ENCODE measurements at places on chromosomes 7 and 10. TPM values are rescaled to one million over a fixed set of nuclear protein-coding genes. Genes with fewer than 3 reads are reported as not detected.

DNA sequence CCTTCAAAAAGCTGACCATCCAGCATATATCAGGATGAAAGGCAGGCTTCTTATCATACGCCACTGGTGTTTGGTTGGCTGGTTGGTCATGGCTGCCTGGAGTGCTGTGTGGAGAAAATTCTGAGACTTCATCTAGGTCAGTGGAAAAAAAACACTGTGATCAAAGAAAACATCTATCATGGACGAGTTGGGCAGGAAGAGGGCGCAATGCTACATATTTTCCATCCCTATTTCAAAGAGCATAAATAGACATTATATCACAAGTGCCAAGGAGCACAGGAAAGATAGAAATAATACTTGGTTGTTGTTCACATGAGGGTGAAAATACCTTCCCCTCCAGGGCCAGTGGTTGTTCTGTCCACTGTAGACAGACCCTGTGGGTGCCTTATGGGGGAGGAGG is 128.4 kb upstream of the PLPP4 start:
- DNase-seq, result no peak

GRCh38 chr10:116094356-116094755 is 178.7 kb downstream of the GFRA1 start:
- no peak for DNase-seq

DNA sequence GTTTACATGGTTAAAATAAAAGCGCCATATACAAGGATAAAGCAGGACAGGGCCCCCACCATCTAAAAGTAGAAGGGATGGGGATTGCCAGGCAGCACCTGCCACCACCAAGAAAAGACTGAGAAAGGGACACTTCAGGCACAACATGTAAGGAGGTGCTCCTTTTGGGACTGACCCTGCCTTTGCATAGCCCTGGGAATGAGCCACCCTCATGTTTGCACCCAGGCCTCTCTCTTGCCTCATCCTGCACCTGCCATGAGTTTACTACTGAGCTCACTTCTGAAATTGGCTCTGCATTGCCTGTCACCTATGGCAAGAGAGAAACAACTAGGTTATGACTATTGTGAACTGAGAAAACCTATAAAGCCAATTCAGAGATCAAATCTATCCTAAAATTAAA is 489.7 kb downstream of the KCNMA1 start:
- DNase-seq, result no peak

GRCh38 chr10:69022611-69023010 is 34.0 kb downstream of the KIFBP start:
- DNase-seq, result no peak

GRCh38 chr7:30525429-30525828 is 20.8 kb upstream of the GGCT start:
- DNase-seq, result no peak

- DNase-seq, result no peak
These were observed 9.7 kb downstream of the SP8 start for GRCh38 chr7:20776942-20777341.

- peak; percentile 29 for DNase-seq
These were observed 134.6 kb upstream of the TCF7L2 start for GRCh38 chr10:112815269-112816032.

GRCh38 chr7:156918635-156919034 is 25.7 kb upstream of the LMBR1 start:
- no peak for DNase-seq

DNA sequence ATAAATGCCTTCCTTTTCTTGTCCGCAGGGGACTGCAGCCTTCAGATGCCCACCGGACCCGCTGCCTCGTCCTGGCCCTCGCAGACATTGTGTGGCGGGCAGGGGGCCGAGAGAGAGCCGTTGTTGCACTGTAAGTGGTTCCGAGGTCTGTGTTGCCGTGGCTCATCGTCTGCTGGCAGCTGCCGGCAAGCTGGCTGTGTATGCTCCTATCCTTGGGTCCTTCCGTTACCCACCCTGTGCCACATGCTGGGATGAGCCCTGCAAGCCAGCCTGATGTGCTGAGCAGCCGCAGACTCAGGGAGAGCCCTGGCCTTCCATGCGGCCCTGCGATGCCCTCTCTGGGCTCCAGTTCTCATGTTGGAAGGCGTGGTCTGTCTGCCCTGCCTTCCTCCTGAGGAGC is 61.2 kb upstream of the AQP1 start:
- no peak for DNase-seq

DNA sequence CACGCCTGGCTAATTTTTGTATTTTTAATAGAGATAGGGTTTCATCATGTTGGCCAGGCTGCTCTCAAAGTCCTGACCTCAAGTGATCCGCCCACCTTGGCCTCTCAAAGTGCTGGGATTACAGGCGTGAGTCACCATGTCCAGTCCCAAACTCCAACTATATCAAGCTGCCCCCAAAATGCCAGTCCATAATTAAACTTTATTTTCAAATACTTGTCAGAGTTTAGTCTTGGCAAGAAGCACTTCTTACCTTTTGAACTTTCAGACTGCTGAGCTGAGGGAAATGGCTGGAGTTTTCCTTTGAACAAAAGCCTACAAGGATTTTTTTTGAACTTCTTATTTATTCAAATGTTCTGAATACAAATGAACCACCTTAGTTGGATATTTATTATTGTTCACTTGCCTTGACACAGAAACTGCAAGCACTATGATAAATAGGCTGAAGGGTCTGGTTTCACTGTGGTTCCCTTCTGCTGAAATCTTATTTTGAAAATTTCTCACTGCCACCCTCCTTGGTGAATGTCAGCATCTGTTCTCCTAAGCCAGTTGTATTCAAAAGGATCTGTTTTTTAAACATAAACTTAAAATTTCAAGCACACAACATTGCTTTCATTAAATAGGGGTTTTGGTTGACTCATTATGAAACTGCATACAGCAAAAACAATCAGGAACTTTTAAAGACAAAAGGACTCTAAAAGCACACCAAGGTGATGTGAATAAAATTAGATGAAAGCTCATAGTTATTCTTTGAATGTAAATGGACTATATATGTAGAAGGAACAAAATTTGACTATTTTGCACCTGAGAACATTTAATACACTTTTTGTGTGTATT is 101.7 kb upstream of the SLC26A5 start:
- DNase-seq, result no peak

SCIN gene
- 0.17 TPM for total RNA-seq

MAGI2 gene
- 17.0 TPM for total RNA-seq

NT5C2 gene
- 82.2 TPM for total RNA-seq

TUBAL3 gene
- total RNA-seq, result not detected

HGF gene
- total RNA-seq, result 108 TPM

IL6 gene
- 22.1 TPM for total RNA-seq
